ENCODE measurements at places on chromosomes 5 and 9.

- DNase-seq, result no peak
Measured at GRCh38 chr5:134600600-134600999, 32.0 kb downstream of the SAR1B start.

DNA sequence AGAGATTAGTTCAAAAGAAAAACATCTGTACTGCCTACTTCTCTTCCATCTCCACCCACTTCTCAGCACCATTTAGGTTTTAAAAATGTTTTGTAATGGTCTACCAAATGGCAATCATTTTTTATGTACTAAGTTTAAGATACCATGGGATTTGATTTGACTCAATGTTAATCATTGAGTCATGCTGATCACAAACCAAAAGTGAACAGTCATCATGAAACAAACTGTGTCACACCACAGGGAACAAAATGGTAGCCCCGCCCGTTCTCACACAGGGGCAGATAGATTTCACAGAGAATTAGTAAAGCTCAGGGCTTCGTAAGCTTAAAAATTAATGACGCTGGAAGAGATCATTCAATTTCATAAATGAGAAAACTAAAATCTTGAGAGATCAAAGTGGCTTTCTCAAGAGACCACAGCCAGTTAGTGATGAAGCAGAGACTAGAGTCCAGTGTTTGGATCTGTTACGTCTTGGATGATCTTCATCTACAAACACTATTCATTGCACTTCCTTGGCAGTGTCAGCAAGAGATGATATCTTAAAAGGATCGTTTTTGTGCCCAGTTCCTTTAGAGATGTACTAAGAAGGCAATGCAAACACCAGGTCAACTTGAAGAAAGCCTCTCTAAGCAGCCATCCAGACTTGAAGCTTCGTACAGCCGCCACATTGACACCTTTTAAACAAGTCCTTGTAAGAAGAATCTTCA is 33.9 kb upstream of the TRIO start:
- DNase-seq, result no peak

GRCh38 chr5:54325610-54326311 is 15.4 kb upstream of the ARL15 start:
- no peak for DNase-seq

GRCh38 chr9:114088571-114089170 is 10.4 kb downstream of the KIF12 start:
- DNase-seq, result no peak

DNA sequence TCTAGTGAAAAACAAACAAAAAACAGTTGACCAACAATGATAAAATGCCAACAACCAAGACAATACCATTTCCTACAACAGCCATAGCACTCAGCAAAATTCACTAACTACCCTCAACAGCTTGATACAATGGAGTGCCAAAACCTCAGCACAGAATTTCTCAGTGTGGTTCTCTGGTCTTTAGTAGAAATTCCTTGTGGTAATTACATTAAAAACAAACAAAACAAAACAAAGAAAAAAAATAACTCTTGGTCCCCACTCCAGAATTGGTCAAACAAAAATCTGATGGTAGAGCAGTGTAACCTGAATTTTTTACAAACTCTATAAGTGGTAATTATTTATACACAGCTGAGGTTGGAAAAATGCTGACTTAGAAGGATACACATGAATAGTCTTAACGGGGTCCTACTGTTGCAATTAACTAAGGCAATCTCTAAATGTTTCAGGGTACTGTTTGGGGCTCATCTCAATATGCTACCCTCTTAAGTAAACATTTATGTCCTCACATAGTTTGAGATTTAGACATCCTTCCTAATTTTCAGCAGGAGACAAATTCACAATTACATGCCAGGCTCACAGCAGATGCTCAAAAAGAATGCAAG is 13.8 kb downstream of the CSNK1A1 start:
- no peak for DNase-seq

Measured in NCI-H526 treated with DMSO at 0.1 percent for 48 hours (cell line).